ENCODE measurements at places on chromosomes 4 and X.

DNA sequence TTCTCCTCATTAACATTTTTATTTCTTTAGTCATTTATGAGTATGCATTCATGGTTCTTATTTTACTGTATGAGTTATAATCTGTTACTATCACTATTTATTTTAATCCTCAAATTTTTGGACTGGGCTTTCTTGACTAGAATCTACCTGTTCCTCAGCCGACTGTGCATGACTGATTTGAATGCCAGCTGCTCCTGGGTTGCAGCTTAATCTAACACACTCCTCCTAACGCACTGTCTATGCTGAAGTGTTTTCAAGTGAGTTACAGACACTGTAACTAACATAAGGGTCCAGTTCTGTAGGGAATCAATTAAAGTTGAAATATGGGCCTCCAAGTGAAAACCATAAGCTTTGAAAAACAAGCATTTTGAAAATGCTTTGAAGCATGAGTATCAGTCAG lies 137.4 kb upstream of the ARSJ start:
- no peak for DNase-seq

DNA sequence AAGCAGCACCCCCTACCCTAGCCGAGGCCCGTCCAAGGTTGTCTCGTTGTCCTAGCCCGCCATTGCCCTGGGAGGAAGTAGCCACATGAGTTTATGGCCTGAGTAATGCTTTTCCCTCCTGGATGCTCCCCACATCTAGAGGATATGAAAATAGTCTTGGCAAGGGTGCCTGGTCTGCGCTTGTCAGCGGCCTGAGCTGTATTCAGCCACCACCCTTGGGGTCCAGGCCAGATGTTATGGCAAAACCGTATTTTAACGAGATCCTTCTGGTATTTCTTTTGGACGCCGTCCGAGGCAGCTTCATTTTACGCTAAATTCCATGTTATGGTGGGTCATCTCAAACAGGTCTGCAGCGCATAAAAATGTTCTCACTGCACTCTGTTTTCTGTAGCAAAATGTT lies 89.3 kb downstream of the GPR143 start:
- DNase-seq, result no peak

- DNase-seq, result no peak
Observed at GRCh38 chr4:181807771-181808170, 435.4 kb upstream of the TENM3 start.

DNA sequence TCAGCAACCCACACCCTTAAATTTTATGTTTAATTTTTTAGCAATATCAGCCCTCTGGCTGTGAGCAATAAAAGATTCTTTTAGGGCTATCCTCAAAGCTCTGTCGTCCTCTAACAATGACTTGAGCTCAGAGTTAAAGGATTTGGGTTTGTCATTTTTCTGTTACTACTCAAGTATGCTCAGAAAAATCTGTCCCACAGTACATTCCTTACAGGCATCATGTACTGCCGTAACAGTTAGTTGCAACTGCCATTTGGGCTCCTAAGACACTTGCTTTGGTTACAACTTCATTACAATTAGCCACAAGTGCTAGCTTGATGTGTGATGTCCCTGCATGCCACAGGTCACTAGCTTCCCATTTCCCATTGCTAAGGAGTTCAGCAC lies 33.2 kb downstream of the COQ2 start:
- no peak for DNase-seq

GRCh38 chr4:42628740-42629139 lies 28.2 kb downstream of the ATP8A1 start:
- DNase-seq, result no peak

- DNase-seq, result no peak
Observed at GRCh38 chr4:70915874-70916559, 13.8 kb downstream of the MOB1B start.

GRCh38 chrX:51641421-51642021 lies 22.8 kb upstream of the CENPVL3 start:
- DNase-seq, result no peak

DNA sequence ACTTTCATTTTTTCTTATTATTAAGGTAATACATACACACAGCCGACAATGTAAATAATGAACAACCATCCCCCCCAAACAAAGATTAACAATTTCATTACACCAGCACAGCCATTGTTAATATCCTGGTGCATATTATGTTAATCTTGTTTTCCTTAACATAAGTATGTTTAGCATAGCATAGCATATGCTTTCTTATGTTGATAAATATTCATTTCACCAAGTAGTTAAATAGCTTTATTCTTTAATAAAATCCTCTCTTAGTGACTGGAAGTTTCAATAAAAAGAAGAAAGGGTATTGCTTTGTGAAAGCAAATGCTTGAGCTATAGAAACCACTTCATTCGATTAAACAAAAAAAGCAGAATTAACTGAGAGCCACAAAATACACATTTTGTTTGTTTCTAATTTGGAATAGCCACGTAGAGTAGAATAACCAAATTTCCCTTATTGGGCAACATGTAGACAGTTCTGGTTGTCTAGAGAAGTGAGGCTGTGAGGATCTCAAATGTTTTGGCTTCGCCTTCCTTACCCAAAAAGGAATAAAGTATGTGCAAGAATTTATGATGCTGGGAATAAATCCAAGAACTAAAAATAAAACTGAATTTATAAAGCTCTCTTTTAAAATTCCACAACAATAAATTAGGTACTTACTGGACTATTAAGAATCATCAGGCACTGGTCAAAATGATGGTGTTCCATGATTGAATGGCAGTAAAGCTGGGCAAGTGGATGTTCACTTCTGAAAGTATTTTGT lies 118.0 kb downstream of the PDE5A start:
- no peak for DNase-seq

GRCh38 chrX:118739577-118739976 lies 12.2 kb downstream of the IL13RA1 start:
- no peak for DNase-seq

DNA sequence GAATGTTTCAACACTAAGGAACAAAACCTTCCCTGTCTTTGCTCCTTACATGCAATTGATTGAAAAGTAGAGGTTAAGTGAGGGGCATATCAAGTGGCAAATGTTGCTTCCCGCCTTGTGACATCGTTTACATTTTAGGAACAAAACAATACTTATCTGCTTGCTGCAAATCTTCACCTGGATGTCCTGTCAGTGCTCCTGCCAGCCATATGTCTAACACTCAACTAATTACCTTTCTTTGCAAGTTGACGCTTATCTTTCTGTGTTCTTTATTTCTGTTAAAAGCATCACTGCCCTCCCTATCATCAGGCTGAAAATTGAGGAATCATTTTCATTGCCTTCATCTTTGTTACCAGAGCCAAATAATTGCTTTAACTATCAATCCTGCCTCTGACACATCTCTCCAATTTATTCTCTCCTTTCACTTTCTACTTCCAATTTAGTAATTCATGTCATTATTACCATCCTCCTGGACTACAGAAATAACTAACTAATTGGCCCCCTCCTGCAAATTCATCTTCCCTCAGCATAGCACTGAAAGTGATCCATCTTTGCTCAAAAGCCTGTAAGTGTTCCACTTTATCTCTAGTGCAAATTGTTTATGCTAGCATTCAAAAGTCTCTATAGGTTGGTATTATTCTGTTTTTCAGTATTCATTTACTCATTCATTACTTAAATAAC lies 298.7 kb upstream of the ATOH1 start:
- DNase-seq, result no peak
